ENCODE measurements at places on chromosomes 7 and 10.

DNA sequence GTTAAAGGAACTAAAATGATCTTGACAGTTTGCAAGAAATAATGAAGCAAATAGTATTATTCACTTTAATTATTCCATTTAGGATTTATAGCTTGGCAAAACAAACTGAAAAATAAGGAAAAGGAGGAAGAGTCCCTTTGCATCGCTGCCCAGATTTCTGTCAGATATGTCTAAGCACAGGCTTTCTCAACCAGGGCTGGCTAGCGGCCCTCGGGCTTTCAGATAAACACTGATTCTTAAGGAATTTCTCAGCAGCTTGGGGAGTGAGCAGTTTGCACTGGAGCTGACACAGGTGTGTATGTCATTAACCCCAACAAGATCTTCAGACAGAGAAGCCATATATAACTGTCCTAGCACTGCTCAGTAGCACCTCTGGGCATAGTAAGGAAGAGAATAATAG, 47.9 kb upstream of the SEMA3D start:
- no peak for DNase-seq

DNA sequence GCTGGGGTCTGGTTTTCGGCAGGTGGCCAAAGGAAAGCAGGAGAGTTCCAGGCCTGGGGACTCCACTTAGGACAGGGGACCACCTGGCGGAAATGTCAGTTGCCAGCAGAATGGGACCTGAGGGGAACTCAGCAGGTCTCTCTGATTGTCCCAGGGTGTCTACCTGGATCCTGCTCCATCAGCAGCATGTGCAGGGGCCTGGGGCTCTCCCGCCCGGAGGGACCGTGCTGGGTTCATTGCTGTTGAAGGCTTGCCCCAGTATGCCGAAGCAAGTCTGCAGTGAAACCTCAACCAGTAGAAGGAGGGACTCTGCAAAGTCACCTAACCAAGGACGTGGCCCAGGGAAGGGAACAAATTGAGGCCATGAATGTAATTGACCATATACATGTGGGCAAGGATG, 506.5 kb upstream of the MKI67 start:
- DNase-seq = no peak

- no peak for DNase-seq
Measured at GRCh38 chr10:102660888-102661657, 16.8 kb downstream of the TRIM8 start.

- no peak for DNase-seq
Measured at GRCh38 chr7:8205537-8205936, 56.4 kb downstream of the ICA1 start.

DNA sequence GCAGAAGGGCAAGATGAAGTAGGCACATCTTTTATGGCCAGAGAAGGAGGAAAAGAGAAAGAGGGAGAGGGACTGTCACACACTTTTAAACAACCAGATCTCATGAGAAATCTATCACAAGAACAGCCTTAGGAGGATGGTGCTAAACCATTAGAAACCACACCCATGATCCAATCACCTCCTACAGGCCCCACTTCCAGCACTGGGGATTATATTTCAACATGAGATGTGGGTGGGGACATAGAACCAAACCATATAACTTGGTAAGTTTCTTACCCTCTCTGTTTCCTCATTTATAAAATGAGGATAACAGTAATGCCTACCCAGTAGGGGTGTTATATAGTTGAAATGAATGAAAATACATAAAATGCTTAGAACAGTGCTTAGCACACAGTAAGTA, 66.0 kb downstream of the CHCHD3 start:
- no peak for DNase-seq

DNA sequence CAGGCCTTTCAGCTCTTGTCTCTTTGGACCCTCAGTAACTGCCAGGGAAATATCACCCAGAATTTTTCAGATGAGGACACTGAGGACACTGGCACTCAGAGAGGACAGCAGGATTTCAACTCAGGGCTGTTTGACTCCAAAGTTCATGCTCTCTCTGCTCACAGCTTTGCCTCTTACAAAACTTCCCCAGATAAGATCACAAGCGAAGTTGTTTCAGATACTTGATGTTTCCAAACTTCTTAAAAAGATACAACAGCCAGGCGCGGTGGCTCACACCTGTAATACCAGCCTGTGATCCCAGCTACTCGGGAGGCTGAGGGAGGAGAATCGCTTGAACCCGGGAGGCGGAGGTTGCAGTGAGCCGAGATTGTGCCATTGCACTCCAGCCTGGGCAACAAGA, 32.4 kb upstream of the ZRANB1 start:
- no peak for DNase-seq

DNA sequence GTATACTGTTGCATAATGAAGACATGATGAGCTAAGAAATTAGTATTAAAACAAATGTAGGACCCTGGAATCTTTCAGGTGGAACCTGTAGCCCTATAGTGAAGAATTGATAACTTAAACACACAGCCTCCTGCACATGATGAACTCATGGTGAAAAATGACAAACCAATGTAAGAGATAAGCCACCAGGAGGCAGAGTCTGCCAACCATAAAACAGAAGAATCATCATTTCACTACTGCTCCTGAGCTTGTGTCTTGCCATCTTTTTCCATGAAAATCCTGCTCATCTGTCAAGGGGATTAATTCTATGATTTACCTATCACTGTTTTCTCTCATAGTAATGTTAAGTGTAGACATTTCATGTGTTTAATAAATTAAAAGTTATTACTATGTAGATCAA, 363.9 kb downstream of the MALRD1 start:
- no peak for DNase-seq

GRCh38 chr10:77159538-77160110, 478.0 kb downstream of the KCNMA1 start:
- DNase-seq = no peak

DNA sequence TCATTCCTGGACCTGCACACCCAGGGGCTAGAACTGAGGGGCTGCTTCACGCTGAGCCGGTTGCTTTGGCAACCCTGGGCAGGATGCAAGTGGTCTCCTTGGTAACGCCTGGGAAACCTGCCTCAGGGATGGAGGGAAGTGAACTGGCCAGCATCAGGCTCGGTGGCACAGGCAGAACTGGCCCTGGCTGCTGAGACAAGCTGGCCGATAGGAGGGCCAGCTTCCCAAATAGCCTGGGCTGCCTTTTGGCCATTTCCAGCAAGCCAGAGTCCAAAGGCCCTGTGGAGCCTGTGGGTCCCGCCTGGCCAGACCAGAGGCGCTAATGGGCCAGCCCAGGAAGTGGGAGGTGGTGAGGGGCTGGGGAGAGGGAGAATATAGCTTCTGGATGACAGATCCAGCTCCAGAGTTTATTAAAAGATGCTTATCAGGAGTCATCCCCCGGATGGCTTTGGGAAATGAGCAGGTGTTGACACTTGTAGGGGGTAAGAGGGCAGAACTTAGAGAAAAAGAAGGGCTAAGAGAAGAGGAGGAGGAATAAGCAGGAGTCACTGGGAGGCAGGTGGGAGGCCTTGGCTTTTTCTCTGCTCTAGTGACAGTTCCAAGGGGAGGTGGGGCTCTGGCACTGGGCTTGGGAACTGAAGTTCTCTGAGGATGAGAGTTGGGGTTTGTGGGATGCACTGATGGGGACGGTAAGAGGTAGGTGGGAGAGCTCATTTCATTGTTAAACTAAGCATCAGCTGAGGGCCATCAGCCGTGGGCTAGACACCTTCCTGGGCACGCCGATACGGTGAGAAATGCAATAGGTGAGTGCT, 9.6 kb downstream of the NEURL1 start:
- DNase-seq = no peak

- no peak for DNase-seq
Measured at GRCh38 chr7:108810756-108811385, 241.2 kb downstream of the DNAJB9 start.

DNA sequence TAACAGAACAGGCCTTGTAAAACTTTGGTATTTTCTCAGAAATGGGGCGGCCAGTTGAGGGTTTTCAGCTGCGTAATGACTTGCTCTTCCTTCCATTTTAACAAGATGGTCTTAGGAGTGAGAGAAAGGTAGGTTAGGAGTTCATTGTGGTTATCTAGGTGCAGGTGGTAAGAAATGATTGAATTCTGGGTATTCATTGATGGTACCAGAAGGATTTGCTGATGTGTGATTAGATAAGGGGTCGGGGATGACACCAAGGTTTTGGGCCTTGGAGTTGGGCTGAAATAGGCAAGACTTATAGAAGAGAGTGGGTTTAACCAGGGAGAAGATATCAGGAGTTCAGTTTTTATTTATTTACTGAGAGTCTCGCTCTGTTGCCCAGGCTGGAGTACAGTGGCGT, 2.6 kb downstream of the MDH2 start:
- DNase-seq = no peak

DNA sequence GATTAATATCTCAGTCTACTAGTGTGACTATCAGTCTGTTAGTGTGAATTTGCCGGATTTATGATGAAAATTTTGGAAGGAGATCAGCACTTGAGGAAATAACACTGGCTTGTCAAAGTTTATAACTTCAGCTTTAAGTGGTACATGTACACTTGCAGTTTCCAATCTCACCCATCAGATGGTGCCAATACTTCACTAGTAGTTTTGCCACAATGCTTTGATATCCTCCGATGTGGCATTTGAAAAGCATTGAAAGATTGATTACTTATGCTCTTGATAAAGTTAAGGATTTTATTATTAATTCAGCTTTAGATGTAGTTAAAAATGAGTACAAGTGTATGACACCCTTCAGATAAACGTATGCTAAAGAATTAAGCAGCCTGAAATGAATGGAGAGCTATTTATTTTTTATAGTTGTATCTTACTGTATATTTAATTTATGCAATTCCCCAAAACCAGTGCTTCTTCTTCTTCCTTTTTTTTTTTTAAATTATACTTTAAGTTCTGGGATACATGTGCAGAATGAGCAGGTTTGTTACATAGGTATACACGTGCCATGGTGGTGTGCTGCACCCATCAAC, 98.2 kb downstream of the ANLN start:
- DNase-seq = peak; percentile 9

DNA sequence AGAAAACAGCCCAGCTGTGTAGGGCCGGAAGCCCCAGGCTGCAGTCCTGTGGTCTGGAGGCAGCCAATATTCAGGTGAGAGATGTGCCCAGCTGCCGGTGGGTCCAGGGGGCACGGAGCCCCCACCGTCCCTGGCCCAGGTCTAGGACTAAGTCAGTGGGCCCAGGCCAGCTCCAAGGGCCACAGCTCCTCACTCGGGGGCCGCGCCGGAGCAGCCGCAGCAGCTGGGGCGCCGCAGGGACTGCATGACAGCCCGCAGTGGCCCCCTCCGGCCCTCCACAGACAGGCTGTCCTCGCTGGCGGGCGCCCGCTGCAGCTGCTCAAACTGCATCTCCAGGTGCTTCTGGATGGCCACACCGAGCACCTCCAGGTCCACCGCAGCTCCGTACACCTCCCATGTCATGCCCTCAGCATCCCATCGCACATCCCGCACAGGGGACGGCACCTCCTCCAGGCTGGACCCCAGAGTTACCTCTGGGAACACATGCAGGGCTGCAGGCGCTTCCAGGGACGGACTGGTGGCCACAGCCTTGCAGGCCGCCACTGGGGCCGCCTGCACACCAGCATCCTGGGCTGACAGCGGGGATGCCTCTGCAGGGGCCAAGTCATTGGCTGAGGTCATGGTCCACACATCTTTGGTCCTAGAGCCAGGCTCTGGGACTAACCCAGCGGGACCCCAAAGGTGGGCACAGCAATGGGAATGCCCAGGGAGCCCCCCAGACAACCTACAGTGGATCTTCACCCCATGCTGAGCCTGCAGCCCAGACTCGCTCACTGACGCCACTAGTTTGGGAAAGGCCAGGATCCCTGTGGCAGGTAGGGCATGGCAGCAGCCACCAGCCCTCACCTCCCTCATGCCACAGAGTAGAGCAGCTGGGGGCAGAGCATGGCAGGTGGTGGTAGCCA, 7.0 kb downstream of the GPRIN2 start:
- no peak for DNase-seq

DNA sequence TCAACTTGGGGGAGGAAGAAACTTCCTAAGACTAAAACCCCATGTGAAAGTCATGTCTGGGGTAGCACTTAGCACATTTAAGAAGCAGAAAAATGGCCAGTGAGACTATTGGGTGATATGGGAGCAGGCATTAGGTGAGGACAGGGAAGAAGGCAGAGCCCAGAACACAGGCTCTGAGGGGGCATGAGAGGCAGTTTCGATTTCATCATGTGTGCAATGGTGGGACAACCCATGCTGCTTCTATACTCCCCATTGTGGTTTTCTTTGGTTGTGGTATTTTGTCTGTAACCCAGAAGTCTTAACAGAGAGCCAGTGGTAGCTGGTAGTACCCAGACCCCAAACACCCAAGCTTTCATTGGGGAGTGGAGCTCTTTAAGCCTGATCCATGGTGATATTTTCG, 752.0 kb downstream of the GRID1 start:
- no peak for DNase-seq

GRCh38 chr7:23369695-23370404, 70.7 kb downstream of the MALSU1 start:
- no peak for DNase-seq
